Activated CD4-positive, alpha-beta T cell treated with anti-CD3 and anti-CD28 coated beads, Interleukin-2, amount 10 ng/mL, durations not matched to agents 24 days and 14 days (primary cell): ENCODE measurements at places on chromosomes 13 and 19. TPM values are rescaled to one million over a fixed set of nuclear protein-coding genes. Genes with fewer than 3 reads are reported as not detected.

Gene ZNF419
- 4.6 and 4.9 TPM in 2 replicates for total RNA-seq

Gene BICRA
- 10.5 and 11.9 TPM in 2 replicates for total RNA-seq

Gene ATP1A3
- total RNA-seq = 0.68 and 1.2 TPM in 2 replicates

Gene PLPPR3
- not detected in 2 replicates for total RNA-seq

Gene TPTE2
- not detected in 2 replicates for total RNA-seq

Gene SLC25A41
- 0.19 and 0.24 TPM in 2 replicates for total RNA-seq

Gene CLEC17A
- total RNA-seq = not detected in 2 replicates

Gene CBARP
- total RNA-seq = 1.7 and 1.9 TPM in 2 replicates

Gene B3GNT8
- 0.37 and 0.83 TPM in 2 replicates for total RNA-seq

DNA sequence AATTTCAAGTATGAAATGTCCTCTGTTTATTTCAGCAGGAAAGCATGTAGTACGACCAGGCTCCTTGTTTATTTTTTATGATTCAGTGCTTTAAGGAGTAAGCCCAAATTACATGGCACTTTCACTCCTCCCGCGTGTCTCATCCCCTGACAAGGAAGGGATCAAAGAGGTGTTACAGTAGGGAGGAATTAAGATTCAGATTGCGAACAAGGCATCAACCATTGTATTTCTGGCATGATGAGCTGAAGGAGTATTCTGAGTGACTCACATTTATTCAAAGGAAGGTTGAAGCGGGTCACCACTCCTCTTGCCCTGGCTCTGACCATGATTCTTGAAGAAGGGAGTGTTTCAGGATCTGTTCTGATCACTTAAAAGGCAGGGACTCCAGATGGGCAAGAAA is 46.1 kb upstream of the CNMD start:
- no peak for DNase-seq
- H3K27me3 ChIP-seq = peaks cover 4% of the 10 kb centered on the region
- no peak overlapping the region for H3K4me3 ChIP-seq
- H3K4me1 ChIP-seq = no peaks in the 10 kb centered on the region
- H3K27ac ChIP-seq = no peak overlapping the region

GRCh38 chr19:20318616-20319015 is 151.6 kb downstream of the ZNF486 start:
- H3K4me1 ChIP-seq = no peaks in the 10 kb centered on the region

DNA sequence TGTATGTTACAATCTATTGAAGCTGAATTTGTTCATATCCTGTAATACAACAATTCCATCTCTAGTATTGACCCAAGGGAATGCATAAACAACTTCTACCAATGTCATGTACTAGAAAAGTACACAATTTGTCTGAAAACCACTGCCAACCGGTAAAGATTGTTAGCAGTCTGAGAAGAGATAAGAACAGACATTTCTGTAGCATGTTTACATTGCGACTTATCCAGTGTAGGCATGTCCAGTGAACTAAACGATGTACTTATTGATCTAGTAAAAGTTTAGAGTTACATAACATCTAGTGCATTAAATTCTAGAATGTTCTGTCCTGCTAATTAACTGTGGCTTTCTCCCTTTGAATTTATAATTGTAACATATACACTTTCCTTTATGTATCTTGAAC is 425.9 kb downstream of the SLITRK6 start:
- H3K36me3 ChIP-seq = no peaks in the 10 kb centered on the region
- H3K4me3 ChIP-seq = no peak overlapping the region
- no peaks in the 10 kb centered on the region for H3K4me1 ChIP-seq
- no peak for DNase-seq
- no peak overlapping the region for H3K27ac ChIP-seq

DNA sequence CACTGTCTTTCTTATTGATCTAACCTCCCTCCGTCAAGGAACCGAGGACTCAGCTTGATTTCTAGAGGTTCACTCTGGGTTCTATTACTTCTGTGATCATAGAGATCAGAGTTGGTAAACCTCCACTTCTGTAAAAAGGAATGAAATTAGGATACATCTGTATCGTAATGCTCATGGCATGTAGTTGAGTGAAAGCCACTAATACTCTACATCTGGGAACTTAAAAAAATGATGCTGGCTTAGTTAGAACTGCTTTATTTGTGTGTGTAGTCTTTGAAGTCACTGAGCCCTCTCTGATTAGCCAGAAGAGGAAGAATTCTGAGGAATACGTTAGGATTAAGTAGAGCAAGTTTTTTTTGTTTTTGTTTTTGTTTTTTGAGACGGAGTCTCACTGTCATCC is 140.8 kb downstream of the GGACT start:
- peaks cover 6% of the 10 kb centered on the region for H3K36me3 ChIP-seq
- H3K27me3 ChIP-seq = no peaks in the 10 kb centered on the region
- peaks cover 5% of the 10 kb centered on the region for H3K4me1 ChIP-seq
- no peak for DNase-seq
- no peak overlapping the region for H3K27ac ChIP-seq

- H3K4me3 ChIP-seq = no peak overlapping the region
- H3K36me3 ChIP-seq = peaks cover 40% of the 10 kb centered on the region
- no peak for DNase-seq
- H3K27me3 ChIP-seq = no peaks in the 10 kb centered on the region
- peaks cover 15% of the 10 kb centered on the region for H3K4me1 ChIP-seq
These were observed 5.6 kb downstream of the STXBP2 start for GRCh38 chr19:7642295-7643030.

- no peak overlapping the region for H3K4me3 ChIP-seq
- H3K27me3 ChIP-seq = no peaks in the 10 kb centered on the region
- DNase-seq = no peak
- H3K36me3 ChIP-seq = no peaks in the 10 kb centered on the region
These were observed 65.9 kb downstream of the GPC5 start for GRCh38 chr13:91464336-91464735.

GRCh38 chr13:110161112-110161882 is 145.7 kb downstream of the COL4A1 start:
- no peak overlapping the region for H3K4me3 ChIP-seq
- H3K27me3 ChIP-seq = peaks cover 2% of the 10 kb centered on the region
- no peaks in the 10 kb centered on the region for H3K36me3 ChIP-seq
- no peak overlapping the region for H3K27ac ChIP-seq
- H3K4me1 ChIP-seq = no peaks in the 10 kb centered on the region

- DNase-seq = no peak
- peaks cover 34% of the 10 kb centered on the region for H3K4me1 ChIP-seq
- H3K27me3 ChIP-seq = no peaks in the 10 kb centered on the region
- no peak overlapping the region for H3K4me3 ChIP-seq
- peaks cover under 1% of the 10 kb centered on the region for H3K36me3 ChIP-seq
- no peak overlapping the region for H3K27ac ChIP-seq
These were observed 13.1 kb downstream of the ATP11A start for GRCh38 chr13:112702986-112703379.

- H3K27ac ChIP-seq = no peak overlapping the region
- peaks cover 2% of the 10 kb centered on the region for H3K4me1 ChIP-seq
- H3K27me3 ChIP-seq = no peaks in the 10 kb centered on the region
- no peak for DNase-seq
- no peak overlapping the region for H3K4me3 ChIP-seq
These were observed 668.4 kb downstream of the DIAPH3 start for GRCh38 chr13:59495299-59495698.

GRCh38 chr19:6278740-6279619 is 795 bp downstream of the MLLT1 start:
- H3K27ac ChIP-seq = peak overlapping the region; percentile 92
- peak overlapping the region; percentile 95 for H3K4me3 ChIP-seq
- peak; percentile 67 for DNase-seq
- H3K4me1 ChIP-seq = peaks cover 23% of the 10 kb centered on the region

DNA sequence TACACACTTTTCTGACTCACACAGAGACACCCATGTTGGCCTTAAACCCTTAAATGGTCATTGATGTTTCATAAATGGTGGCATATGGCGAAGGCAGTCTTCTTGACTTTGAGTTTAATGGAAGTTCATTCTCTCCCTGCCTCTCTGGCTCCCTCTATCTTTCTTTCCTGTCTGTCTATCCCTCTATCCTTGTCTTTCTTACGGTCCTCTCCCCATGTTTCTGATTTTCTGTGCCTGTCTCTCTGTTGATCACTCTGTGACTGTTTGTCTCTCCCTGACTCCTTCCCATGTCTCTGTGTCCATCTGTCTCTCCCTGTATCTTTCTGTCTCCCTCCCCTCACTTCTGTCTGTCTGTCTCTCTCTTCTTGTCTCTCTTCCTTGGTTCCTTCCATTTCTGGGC is 43.2 kb upstream of the SHKBP1 start:
- H3K27me3 ChIP-seq = peaks cover 28% of the 10 kb centered on the region
- H3K4me1 ChIP-seq = peaks cover 16% of the 10 kb centered on the region
- no peak for DNase-seq
- H3K36me3 ChIP-seq = no peaks in the 10 kb centered on the region
- no peak overlapping the region for H3K4me3 ChIP-seq
- no peak overlapping the region for H3K27ac ChIP-seq

- H3K36me3 ChIP-seq = no peaks in the 10 kb centered on the region
- no peak overlapping the region for H3K27ac ChIP-seq
- H3K4me3 ChIP-seq = no peak overlapping the region
- H3K4me1 ChIP-seq = no peaks in the 10 kb centered on the region
- DNase-seq = no peak
- no peaks in the 10 kb centered on the region for H3K27me3 ChIP-seq
These were observed 7.4 kb upstream of the SLITRK6 start for GRCh38 chr13:85806553-85807175.
